ENCODE measurements at places on chromosomes 6 and 20.

GRCh38 chr20:1328680-1329330 is at the start of gene SDCBP2:
SDCBP2 (minus strand) TSS chr20:1329139; CDS start chr20:1320416, 8,723 bp downstream.
- no peak for DNase-seq

DNA sequence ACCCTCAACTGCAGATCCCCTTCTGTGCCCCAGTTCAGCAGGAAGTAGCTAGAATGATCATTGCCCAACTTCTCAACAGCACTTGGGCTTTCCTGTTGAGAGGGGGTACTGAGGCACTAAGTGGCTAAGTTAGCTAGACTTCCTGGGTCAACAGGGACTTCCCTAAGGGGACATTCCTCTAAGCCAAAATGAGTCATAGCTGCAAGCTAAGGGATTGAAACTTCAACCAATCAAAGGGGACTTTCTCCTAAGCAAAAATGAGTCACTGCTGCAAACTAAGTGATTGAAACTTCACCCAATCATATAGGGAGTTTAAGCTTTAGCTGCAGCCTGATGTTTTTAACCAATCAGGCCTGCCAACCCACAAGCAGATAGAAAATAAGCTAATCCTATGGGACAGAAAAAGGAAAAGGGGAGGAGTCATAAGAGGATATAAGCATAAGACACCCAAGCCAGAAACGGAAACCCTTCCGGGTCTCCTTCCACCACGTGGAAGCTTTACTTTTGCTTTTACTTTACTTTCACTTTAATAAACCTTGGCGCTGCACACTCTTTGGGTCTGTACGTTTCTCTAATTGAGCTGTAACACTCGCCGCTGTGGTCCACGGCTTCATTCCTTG is 659.0 kb upstream of the HS3ST5 start:
- no peak for DNase-seq

DNA sequence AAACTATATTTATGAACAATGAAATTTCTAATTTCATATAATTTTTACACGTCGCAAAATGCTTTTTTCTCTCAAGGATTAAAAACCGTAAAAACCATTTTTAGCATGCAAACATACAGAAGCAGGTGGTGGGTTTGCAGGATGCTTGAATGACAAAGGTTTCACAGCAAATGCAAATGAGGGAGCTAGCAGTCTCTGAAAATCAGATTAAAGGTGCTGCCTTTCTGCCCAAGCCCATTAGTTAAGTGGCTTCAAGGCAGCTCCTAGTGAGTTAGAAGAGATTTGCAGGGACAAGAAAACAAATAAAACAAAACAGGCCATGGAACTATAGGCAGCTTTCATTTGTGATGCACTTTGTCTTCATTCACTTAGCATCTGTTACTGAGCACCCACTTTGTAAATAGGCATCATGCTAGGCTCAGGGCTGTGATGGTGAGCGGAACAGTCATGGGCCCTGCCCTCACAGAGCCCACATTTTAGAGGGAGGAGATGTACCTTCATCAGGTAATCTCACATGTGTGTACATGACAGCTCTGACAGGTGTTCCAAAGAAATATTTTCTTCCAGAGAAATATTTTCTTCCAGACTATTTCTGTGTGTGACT is 29.5 kb downstream of the NAPB start:
- no peak for DNase-seq

GRCh38 chr6:149855741-149856140 is 8.4 kb downstream of the LRP11 start:
- DNase-seq, result no peak

GRCh38 chr6:114955363-114955762 is 612.5 kb upstream of the HS3ST5 start:
- DNase-seq, result no peak

- DNase-seq, result peak; percentile 10
These were observed 84.7 kb upstream of the GCM1 start for GRCh38 chr6:53233309-53233708.

- DNase-seq, result peak; percentile 36
These were observed 15.0 kb upstream of the RNF8 start for GRCh38 chr6:37338745-37339255.

GRCh38 chr6:77397561-77397960 is 65.7 kb downstream of the HTR1B start:
- DNase-seq, result no peak

DNA sequence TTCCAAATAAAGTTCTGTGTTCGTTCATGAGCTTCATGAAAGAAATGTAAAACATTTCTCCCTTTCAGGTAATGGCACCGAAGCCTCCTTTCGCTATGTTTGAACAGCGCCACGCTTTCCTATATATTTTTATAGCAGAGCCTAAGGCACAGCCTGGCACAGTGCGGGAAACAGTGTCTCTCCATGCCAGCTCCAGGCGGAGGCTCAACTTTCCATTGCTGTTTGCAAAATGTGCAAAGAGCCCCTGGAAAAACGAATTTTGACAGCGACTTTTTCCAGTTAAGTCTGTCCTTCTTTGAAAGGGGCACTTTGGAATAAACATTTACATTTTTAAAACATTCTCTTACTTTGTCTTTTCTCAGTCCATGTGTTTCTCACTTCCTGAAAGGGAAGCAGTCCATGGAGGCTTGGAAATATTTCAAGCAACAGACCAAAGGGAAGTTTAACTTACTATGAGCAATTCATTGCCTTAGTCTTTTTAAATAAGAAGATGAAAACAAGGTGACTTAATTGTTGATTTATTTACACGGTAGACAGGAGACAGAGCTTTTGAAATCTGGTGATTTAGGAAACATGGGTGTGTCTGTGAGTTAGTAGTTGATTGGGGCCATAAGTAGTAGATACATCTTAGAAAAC is 769 bp downstream of the CCN6 start:
- no peak for DNase-seq

DNA sequence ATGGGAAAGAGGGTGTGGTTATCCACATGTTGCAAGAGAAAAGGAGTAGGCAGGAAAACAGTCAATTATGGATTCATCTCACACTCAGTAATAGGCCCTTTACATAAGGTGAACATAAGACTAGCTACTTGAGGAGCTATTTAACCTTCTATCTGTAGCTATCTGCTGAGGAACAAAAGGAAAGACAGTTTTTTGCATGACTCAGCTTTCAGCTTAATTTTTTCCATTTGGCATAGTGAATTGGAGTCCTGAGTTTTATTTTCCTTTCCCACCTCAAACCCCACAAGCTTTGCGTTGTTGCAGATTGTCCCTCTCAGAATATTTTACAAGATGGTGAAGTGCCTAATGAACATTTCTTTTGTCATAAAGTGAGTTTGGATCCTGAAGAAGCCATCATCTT is 32.4 kb downstream of the UBD start:
- DNase-seq, result no peak

- DNase-seq, result peak; percentile 46
These were observed 42.8 kb upstream of the DYNLRB1 start for GRCh38 chr20:34473262-34473883.

GRCh38 chr6:10725716-10726115 is 2.8 kb downstream of the TMEM14C start:
- no peak for DNase-seq

DNA sequence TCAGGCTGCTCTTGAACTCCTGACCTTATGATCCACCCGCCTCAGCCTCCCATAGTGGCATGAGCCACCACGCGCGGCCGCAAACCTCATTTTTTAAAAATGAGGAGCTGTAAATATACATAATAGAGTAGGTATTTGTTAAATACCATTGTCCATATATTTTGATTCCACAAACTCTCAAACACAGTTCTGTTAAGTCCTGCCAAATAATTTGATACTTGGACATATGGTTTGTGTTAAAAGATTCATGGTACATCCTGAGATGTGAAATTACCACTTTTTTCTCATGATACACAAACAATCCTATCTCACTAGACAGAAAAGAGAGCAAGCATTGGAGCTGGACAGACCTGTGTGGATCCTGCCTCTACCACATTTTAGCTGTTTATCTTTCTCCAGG is 334.1 kb upstream of the KCNQ5 start:
- no peak for DNase-seq

GRCh38 chr6:126662966-126663365 is 323.1 kb downstream of the CENPW start:
- no peak for DNase-seq

DNA sequence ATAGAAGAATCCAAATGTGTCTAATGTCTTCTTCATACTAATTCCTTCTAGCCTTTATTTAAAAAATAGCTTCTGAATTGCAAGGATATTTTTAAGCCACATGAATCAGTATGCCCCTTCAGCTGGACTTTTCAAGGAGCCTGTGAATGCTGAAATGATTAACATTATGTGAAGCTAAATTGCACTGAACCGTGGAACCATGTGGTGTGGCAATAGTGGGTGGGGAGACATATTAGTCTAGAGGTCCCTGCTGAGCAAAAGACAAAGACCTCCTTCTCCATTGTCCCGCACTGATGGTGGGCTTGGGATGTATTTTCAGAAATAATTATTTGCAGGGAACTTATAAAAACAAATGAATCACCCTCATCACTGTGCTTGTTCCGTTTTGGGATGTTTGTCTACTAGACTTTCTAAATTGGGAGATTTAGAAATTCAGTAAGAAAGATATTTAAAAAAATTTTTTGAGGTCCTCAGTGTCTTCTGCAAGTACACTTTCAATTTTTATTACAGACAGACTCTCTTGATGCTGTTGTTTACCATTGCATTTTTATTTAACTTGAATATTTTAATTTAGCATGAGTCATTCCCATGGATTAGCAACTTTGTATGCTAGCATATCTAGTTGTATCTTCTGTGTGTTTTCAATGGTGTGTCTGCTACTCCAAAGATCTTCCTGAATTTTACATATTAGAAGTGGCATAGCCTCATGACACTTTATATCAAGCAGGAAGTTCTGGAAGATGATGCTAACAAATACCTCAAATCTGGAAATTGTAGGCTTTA is 238.1 kb downstream of the LAMA2 start:
- peak; percentile 40 for DNase-seq

DNA sequence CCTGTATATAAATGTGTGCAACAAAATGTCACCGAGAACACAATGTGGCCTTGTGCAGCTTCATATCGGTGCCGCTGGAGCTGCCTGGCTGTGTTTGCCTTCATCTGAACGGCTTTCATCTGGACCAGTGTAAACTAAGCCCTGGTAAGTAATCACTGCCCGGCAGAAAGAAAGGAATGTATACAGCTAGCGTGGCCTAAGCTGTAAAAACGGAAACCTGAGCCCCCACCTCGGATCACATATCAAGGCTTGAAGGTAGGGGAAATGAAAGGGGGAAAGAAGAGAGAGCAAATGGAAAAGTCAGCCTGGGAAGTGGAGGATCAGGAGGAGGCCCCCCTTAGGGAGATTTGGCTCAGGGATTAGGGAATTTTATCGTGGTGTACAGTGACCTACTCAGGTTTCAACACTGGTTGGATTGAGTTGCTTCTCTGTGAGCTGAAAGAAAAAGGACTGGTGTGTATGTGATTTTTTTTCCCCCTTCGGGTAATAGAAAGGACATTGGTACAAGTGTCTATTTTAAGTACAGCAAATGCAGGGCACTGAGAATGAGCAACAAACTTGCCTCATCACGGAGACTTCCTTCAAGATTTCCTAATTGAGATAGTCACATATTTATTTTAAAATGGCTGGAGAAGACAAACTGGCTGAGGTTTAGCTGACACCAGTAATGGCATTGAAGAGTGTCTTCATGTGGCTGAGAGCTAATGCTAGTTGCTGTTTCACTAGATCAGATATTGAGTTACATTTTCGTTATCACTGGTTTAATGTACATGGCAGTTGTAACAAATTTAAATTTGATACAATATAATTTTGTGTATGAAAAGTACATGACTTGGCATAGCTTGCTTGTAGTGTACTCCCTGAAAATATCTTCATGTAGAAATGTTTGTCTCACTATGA is 3.5 kb downstream of the SOBP start:
- peak; percentile 61 for DNase-seq
